ENCODE measurements at places on chromosomes 5 and 9.

GRCh38 chr5:50576265-50576664 lies 90.2 kb upstream of the PARP8 start:
- DNase-seq: no peak

DNA sequence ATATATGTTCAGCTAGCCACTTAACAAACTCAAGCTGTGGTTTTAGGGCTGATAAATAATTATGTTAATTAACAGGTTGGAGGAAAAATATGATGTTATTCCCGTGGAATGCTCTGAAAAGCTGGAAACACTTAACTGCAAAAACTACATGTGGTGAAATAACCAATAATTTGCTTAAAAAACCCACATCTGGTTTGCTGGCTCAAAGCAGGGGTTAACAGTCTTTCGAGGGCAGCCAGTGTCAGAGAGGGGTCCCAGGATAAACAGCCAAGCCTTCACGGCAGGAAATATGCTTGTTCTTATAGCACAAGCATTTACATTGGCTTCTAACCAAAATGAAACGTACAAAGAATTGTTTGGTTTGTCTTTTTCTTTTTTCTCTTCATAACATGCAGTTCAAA lies 254.0 kb upstream of the GAS1 start:
- DNase-seq: peak; percentile 35

DNA sequence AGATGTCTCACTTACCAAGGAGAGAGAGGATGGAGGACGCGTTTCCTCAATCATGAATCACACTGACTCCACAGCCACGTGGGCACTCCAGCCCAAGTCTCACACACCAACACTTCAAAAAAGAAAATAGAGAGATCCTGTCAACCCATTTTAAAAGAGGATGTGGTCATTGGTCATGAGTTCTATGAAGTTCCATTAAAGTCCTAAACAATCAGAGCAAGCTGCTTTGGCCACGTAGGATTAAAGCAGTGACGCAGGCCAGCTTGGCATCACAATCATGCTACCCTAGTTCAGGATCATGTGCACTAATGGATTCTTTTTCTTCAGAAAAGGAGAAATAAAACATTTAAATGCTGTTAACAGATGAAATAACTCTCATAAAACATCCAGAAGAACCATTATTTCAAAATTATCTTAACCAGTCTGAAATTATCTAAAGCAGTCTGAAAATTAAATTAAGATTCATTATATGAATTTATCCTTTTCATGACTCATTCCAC lies 108.1 kb downstream of the SEMA5A start:
- no peak for DNase-seq

DNA sequence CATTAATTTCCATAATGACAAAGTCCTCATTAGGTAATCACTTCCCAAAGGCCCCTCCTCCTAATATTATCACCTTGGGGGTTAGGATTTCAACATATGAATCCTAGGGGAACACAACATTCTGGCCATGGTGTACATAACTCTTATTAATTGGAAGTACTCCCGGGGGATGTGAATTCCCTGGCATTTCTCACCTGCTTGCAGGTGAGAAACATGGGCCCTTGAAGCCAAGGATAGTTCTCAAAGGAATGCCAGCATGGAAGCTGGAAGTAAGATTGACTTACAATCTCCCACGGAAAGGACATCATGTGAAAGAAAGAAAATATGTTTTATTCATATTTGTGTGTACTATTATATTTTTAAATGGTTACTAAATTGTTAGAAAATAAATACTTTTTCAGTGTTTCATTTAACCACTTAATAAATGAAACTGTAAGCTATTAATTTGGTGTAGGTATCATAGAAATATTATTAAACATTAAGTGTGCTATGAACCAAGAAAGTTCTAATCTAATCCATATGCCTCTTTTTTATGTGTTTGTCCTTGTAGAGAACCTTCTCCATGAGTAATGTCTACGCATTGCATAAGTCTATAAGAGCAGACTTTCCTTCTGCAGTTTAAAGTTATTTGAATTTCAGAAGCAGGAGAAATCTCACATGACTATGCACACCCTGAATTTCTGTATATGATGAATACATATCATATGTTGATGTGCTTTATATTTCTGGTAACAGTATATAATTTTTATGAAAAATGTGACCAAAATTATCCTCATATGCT lies 59.4 kb downstream of the ANXA1 start:
- DNase-seq: no peak

GRCh38 chr9:99130069-99130468 lies 25.2 kb downstream of the TGFBR1 start:
- no peak for DNase-seq

DNA sequence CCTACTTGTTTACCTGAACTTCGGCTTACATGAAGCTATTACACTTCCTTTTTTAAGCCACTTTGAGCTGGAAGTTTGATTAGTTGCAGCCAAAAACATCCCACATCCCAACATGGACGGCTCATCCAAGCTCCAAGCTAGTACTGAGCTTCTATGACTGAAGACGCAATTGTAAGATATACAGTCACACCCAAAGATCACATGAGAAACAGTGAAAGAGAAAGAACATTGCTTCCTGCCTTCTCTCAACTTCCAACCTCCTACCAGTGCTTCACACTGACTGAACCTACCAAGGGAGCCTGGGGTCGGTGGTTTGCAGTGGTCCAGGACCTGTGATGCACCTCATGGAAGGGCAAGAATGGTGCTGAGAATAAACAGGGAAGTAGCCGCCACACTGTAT lies 27.4 kb upstream of the ADRA1B start:
- no peak for DNase-seq

GRCh38 chr5:151520294-151520693 lies 70.8 kb downstream of the FAT2 start:
- DNase-seq: no peak

DNA sequence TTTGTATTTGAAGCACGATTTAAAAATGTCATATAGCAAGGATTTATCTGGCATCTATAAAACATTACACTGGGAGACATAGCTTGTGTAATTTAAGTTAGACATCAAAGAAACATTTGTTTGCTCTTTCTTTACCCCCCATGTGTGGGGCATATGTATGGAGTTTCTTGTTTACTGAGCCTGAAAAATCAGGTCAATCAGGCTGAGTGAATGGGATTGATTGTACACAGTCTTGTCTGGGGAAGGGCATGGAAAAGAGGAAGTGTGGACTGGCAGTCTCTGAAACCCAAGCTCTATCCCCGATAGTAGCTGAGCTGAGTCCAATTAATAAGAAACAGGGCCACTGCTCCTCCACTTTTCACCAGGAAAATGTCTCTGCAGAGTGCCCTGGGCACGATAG lies 49.4 kb downstream of the SLC46A2 start:
- no peak for DNase-seq

- DNase-seq: no peak
Observed at GRCh38 chr5:65066387-65067146, 297.8 kb downstream of the CWC27 start.

DNA sequence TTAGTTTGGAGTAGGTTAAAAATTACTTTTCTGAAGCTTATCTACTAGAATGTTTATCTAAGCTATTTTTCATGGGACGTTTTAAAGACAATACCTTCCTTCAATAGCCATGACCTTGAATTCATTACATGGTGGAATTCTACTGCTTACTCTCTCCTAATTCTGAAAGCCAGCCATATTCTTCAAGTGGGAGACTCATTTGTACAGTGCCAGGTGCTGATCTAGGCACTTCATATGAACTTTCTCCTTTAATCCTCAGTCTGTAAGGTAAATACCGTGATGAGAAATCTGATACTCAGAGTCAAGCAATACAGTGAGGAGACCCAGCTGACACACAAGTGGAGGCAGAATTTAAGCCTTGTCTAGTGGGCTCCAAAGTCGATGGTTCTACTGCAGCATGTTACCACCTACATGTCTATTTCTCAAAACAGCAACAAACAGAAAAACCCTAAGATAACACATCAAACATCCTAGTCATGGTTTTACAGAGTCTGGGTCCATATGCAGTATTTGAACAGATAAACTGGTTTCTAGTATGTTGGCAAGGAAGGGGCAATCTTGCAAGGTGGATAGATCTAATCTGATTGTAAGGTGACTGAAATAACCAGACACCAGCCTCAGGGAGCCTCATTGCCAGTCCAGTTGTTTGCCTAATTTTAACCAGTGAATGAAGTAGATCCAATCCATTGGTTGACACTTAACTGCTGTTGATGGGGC lies 243.7 kb downstream of the PIK3R1 start:
- DNase-seq: no peak

DNA sequence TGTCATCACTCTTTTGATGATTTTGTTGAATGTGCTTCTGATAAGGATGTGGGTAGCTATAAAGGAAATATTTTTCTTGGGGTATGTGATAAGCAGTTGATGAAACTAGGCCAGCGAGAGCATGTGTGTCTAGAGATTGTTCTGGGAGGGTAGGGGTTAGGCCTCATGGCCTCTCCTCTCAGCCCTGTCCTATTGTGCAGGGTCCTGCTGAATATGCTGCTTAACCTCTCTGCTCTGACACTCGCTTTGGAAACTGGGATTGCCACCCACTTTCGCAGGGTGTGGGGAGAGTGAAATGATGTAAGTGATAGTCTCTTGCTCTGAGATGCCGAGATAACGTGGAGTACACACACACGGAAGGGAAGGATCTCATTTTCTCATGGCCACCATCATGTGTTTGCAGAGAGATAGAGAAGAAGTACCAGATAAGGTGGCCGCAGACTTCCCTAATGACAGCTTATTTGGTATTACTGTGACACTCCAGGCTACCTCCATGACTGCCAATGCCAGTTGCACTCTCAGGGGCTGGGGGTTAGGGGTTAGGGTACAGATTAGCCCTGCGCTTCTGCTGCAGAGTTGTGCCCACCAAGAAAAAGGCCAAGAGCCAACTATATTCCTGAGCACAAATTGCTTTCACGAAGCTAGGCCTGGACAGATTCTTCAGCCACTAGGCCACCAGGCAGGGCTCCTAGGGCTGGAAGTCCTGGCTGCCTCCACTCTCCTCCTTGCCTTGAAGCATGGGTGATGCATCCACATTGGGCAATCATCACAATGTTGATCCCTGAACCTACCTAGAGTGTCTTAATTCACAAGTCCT lies 25.2 kb upstream of the TNFAIP8 start:
- DNase-seq: no peak

DNA sequence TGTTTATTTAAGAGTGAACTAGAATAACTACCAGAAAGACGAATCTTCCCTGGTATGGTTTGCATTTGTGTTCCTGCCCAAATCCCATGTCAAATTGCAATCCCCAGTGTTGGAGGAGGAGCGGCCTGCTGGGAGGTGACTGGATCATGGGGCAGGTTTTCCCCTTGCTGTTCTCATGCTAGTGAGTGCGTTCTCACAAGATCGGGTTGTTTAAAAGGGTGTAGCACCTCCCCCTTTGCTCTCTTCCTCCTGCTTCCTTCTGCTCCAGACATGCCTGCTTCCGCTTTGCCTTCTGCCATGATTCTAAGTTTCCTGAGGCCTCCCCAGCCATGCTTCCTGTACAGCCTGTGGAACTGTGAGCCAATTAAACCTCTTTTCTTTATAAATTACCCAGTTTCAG lies 210.3 kb upstream of the TBC1D2 start:
- no peak for DNase-seq

- DNase-seq: no peak
Observed at GRCh38 chr9:119802621-119803020, 433.4 kb upstream of the BRINP1 start.

- no peak for DNase-seq
Observed at GRCh38 chr5:137921931-137922330, 32.7 kb downstream of the PKD2L2 start.

DNA sequence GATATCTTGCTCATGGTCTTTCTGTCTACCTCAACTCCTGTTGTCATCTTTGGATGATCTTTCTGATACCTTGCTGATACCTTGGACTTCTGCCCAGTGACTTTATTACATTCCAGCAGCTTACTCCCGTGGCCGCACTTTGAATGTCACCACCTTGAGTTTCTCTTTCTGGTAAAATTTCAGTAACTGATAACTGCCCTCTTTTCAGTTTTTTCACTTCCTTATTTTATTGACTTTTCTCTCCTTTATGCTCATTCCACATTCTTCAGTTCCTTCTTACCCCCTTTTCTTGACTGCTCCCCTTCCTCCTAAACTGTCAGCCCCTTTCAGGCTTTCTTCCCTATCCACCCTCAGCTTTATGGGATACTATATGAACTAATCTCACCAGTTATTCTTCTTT lies 7.0 kb upstream of the FBXO4 start:
- no peak for DNase-seq

DNA sequence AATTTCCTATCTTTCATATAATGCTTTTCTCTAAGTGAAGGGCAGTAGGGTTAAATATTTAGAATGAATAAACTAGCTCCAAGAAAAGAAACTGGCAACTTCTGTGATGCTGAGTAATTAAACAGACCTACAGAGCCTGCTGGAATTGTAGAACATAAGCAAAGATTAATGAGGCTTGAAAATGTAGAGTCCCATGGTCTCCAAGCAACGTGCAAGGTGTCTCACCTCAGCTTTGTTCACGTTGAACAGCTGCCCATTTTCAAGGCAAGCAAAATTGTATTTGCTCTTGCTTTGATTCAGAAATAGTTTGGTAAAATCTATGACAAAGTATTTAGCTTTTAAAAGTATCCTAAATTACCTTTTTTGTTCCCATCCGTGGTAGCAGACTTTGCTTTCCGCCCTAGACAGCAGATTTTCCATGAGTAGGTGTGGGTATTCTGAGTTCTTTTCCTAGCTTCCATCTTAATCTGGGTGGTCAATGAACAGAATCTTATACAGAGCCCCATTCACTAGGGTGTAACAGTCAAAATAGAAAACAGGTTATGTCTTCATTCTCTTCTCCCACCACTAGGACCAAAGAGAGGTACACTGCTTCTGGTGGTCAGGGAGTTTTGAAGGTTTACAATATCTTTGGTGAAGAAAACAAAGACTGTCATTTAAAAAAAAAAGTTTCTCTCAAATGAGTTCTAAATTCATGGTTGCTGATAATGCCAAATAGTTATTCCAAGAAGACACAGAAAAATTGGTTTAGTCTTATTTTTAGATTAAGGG lies 52.1 kb upstream of the TYRP1 start:
- no peak for DNase-seq

DNA sequence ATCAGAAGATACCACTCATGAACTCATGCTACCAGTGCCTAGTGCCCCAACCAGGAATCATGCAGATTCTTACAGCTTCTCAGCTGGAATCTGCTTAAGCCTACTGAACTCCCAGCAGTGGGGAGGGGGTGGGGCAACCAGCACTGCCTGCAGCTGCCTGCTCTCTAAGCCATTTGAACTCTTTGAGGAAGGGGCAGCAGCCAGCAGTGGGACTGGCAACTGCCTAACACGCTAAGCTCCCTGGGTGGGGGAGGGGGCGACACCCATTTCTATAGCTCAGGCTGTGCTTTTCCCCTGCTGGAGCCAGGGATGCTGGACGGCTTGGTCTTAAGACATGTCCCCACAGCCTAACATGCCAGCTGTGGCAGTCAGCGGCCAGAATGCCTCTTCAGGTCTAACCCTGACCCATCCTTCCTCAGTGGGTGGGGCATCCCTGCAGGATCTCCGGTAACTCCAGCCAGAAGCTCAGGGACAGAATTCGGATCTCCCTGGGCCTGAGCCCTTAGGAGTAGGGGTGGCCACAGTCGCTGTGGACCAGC lies 889.7 kb downstream of the CDH9 start:
- DNase-seq: no peak
